Hindlimb muscle (tissue), 1 donor: ENCODE measurements at places on chromosomes 2 and 18. TPM values are rescaled to one million over a fixed set of nuclear protein-coding genes. Genes with fewer than 3 reads are reported as not detected.

DNA sequence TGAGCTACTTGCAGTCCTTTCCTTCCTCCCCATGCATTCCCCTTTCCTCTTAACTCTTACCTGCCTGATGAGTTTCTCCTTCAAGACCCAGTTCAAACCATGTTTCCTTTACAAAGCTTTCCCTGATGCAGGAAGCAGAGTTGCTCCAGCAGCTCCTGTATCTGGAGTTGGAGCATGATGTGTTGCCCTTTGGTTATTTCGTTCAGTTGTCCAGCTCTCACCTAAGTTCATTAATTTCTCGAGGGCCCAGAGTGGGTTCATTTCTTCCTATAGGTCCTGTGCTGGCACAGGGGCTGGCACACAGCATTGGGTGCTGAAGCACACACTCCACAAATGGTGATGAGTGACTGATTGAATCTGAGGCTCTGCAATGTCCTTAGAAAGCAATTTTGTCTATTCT is 23.0 kb upstream of the TMEM214 start:
- DNase-seq: no peak

DNA sequence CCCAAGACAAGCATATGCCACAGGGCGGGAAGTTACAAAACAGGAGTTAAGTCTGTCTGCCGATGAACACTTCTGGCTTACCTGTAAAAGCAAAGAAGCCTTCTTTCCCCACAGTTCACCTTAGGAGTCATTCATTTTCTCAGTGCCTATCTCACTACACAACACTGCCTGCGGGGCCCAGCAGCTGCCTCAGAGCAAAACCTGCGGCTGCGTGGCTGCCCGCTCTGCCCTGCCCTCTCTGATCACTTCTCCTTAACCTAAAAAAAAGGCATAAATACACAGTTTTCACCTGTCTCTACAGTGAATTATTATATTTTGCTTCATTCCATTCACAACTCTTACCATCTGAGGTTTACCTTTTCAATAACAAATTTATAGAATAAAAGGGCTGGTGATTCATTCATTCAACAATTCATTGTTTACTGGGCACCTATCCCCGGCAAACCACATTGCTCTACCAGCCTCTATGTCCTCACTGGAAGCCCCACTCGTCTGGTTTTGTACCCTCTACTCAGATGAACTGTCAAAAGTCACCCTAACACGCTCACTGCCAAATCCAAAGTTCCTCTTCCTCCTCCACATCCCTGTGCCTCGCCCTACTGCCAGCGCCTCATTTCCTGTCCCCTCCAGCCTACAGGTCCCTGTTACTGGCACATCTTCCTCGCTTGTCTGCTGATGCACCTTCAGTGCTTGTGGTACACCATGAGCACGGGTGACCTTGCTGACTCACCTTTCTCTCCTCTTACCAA is 31.4 kb downstream of the AFG3L2 start:
- no peak for DNase-seq

- no peak for DNase-seq
These were observed 111.9 kb downstream of the KCTD1 start for GRCh38 chr18:26436176-26437051.

DNA sequence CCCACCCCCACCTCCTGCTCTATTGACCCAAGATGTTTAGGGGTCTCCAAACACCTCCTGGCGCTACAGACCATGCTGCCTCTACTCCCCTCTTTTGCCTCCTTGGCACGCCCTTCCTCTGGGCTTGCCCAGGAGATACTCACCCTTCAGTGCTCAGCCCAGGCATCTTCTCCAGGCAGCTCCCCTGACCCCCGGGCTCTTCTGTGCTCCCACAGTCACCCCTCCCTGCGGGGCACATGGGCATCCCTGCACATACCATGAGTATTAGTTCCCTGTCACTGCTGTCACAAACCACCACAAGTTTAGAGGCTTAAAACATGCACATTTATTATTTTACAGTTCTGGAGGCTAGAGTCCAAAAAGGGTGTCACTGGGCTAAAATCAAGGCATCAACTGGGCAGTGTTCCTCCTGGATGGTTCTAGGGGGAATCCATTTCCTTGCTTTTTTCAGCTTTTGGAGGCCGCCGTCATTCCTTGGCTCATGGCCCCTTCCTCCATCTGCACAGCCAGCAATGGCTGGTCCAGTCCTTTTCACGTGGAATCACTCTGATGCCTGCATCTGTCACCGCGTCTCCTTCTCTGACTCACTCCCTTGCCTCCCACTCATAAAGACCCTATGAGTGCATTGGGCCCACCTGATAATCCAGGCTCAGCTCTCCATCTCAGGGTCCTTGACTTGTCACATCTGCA is 230.4 kb upstream of the COPS8 start:
- DNase-seq: no peak

PDE1A gene
- 6.4 TPM for polyA plus RNA-seq

DNA sequence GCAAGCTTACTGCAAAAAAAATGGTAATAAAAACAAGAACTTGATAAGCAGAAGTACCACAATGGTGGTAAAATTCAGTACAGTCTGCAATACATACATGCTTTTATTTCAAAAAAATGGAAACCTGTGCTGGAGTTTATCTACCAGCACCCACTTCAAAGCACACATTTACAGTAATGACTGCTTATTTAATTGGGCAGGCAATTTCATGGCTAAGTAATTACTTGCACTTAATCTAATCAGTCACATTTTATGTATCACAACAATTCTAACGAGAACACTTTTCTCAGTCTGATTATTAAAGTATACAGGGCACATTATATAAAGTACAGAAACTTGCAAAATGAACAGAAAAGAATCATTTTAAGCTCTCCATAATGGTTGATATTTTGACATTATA is 5.2 kb downstream of the APCDD1 start:
- DNase-seq: no peak

GRCh38 chr2:208609166-208609804 is 202.7 kb downstream of the PTH2R start:
- no peak for DNase-seq

DNA sequence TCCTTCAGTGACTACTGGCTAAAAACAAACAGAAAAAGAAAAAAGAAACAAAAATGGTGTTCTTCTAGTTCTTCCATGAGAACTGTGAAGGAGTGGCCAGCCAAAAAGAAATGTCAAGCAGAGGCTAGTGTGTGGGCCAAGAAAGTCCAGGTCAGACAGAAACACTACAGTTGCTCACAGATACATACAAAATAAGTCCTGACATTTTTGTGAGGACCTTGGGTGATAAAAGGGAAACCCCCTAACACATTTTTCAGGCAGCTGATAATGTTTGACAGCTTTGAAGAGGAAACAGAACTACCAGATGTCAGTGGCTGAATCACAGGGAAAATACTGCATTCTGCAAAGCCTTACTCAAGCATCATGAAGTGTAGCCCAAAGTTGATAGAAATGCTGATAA is 28.1 kb downstream of the ARHGAP25 start:
- DNase-seq: no peak

TSPYL6 gene
- not detected for polyA plus RNA-seq

GRCh38 chr18:36354989-36355388 is 57.5 kb downstream of the FHOD3 start:
- DNase-seq: no peak

MPP4 gene
- polyA plus RNA-seq: 0.09 TPM

DNA sequence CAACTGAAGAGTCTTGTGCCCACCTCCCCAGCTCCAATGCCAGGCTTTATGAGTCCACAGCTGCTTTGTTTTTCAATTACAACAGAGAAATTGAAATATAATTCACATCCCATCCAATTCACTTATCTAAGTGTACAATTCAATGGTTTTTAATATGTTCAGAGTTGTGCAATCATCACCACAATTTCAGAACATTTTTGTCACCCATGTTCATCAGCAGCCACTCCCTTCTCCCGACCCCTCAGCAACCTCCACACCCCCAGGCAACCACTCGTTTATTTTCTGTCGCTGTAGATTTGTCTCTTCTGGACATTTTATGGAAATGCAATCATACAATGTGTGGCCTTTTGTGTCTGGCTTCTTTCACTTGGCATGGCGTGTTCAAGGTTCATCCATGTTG is 23.3 kb downstream of the INHBB start:
- no peak for DNase-seq

DNA sequence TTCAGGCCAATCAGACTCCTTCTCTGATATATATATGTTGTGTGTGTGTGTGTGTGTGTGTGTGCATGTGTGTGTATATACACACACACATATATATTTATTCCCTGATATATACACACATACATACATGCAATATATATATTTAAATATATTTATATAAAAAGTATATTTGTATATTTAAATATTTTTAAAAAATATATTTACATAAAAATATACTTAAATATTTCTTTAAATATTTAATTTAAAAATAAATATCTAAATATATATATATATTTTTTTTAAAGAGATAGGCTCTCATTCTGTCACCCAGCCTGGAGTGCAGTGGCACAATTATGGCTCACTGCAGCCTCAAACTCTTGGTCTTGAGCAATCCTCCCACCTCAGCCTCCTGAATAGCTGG is 281.3 kb downstream of the DYSF start:
- no peak for DNase-seq

- DNase-seq: no peak
These were observed 63.5 kb upstream of the AGPS start for GRCh38 chr2:177329064-177329463.

DNA sequence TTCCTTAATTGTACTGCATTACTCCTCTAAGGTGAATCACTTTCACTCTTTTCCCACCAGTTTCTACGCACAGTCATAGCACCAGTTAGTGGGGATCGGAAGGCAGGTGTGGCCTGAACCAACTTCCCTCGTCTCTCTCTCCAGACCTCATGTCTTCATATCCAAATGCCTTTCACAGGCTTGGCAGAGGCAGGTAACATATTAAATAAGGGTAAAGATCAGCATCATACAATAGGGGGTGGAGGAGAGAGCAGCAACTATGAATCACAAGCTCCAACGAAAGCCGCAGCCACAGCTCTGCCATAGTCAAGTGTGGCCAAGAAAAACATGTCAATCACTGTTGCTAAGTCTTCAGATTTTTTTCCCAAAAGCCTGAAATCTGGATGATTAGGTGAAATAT is 40.3 kb downstream of the AP1S3 start:
- no peak for DNase-seq

ASB18 gene
- polyA plus RNA-seq: 14.5 TPM

KCNE4 gene
- polyA plus RNA-seq: 3.4 TPM

DNA sequence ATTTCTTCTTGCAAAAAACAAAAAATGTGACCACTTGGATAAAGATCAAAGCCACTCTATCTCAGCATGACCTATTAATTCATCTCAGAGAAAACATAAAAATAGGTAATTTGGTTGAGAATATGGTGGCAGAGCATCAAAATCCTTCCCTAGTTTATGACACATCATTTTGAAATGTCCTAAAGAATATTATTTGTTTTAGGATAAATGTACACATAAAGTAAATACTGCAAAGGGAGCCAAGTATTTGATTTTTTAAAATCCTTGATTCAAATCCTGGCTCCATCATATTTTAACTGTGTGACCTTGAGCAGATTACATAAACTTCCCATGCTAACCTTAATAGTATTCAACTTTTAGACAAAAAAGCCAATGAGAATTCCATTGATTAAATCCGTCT is 206.6 kb downstream of the CDH2 start:
- no peak for DNase-seq

DNA sequence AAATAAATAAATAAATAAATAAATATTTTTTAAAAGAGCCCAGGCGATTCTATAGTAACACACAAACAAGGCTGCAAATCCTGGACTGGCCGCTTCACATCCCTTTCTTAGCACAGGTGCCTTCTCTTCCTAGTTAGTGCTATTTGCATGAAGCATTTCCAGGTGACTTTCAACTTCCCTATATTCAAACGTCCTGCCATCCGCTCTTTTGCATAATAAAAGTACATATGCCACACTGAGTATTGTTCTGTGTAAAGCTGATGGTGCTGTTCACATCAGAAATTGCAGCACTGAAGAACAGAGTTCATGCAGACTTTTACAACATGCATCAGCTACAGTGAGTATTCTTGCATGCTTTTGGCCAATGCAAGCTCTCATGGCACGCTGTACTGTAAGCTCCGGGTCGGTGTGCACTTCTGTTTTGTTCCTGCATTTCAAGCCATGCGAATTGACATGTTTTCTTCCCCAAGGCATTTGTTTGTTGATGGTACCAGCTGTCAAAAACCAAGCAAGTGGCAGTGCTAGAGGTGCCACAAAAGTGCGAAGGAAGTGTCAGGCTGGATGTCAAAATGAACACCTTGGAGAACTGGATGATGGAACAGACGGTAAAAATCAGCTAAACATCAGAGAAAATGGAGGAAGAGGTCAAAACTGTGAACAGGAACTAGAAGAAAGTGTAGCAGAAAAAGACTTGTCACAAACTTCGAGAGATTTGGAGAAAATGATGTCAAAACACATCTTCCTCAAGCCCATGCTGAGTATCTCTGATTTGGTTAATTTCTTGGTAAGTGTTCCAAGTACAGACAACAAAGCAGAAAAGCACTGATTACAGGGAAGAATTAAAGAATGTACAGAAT is 25.5 kb upstream of the CEP68 start:
- DNase-seq: no peak

- no peak for DNase-seq
These were observed 45.1 kb upstream of the LRP1B start for GRCh38 chr2:142175813-142176338.
